Cardiac fibroblast (primary cell): ENCODE measurements at places on chromosomes 6 and 20.
A peak's percentile ranks its signal among the peaks of the same experiment; 100 is the strongest.

DNA sequence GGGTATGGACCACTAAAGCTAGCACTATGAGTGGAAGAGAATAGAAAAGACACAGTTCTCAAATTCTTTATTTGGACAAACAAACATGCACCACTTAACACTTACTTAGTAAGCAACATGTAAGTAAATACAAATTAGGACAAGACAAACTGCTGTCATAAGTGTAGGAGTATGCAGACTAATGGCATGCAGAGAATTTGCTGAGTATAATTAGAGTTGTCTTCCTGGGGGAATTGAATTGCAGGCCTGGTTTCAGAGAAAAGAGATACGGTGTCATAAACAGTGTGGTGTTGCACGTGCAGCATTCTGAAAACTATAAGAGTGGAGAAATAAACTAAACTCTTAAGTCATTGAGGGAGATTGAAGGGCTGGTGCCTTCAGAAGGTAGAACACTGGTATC is 125.2 kb upstream of the EYA4 start:
- DNase-seq: no peak

- peak; percentile 88 for DNase-seq
Observed at GRCh38 chr6:109523478-109523877, 40.5 kb upstream of the ZBTB24 start.

DNA sequence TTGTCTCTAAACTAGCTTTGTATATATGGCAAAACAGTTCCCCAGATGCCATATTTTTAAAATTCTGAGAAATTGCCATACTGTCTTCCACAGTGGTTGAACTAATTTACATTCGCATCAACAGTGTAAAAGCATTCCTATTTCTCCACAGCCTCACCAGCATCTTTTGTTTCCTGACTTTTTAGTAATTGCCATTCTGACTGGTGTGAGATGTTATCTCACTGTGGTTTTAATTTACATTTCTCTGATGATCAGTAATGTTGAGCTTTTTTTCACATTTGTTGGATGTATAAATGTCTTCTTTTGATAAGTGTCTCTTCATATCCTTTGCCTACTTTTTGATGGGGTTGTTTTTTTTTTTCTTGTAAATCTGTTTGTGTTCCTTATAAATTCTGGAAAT is 1222.7 kb upstream of the CITED2 start:
- DNase-seq: no peak

DNA sequence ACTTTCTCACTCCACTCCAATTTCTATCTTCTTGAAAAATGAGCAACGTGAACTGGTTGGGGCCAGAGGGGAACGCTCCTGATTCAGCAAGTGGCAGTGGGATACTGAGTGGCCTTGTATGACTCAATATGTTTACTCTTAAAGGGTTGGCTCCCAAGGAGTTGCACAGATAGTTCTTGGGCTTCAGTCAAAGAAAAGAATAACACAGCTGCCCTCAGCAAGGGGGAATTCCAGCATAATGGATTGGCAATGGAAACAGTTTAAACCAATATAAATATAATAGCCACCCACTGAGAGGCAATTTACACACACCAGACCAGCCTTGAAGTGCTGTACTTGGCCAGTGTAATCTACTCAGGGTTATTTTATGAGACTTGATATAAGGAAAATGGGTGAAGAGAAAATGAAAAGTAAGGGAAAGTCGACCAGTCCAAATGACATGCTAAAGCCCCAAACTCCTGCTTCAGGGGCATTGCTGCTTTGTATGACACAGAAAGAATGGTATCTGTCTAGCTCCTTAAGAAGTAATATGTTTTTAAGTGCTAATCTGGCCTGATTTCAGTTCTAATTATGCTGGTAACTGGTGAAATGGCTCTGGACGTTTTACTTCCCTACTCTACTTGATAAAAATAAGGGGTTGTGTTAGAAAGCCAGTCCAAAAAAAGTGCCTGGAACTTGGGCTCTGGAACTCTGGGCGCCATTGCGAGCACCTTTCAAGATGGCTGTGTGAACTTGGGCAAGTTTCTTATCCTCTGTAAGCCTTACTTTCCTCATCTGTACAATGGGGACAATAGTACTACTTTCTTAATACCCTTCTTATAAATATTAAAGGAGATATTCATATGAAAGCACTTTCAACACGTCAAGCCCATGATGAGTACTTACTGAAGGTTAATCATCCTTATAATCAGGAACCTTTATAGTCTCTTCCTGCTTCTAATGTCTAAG is 712.9 kb upstream of the MAP3K7 start:
- DNase-seq: peak; percentile 4

- no peak for DNase-seq
Observed at GRCh38 chr6:133441491-133441890, 200.3 kb downstream of the EYA4 start.

DNA sequence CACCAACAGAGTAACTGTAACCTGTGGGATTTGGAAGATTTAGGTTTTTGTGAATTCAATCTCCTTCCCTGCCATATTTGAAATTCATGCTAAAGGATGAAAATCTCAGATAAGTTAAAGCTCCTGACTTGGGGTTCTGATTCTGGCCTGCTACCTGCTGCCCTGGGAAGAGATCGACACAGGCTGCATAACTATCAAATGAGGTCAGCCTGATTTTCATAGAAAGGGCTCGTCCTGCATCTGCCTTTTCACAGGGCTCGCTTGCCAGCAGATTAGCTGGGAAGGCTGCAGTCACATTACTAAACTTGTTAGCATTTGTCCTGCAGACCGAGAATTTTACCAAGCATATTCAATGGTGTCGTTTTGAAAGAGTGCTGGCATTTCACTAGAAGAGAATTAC is 14.6 kb downstream of the GCLC start:
- DNase-seq: peak; percentile 12

DNA sequence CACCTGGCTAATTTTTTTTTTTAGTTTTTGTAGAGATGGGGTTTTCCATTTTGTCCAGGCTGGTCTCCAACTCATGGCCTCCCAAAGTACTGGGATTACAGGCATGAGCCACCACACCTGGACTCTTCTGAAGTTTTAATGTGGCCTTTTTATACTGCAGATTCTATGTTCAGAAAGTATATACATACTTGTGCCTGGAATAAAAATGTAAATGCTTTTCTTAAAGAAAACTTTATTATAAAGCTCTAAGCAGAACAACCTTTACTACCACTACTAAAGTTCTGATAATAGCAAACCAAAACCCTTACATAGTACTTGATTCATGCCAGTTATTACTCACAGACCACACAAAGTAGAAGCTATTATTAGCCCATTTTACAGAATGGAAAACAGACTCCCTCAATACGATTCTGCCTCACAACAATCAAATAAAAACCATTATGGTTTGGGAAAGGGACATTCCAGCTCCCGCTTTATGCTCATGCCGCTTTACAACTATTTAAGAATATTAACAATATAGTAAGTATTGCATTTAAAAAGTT is 5.3 kb downstream of the PHIP start:
- DNase-seq: no peak

DNA sequence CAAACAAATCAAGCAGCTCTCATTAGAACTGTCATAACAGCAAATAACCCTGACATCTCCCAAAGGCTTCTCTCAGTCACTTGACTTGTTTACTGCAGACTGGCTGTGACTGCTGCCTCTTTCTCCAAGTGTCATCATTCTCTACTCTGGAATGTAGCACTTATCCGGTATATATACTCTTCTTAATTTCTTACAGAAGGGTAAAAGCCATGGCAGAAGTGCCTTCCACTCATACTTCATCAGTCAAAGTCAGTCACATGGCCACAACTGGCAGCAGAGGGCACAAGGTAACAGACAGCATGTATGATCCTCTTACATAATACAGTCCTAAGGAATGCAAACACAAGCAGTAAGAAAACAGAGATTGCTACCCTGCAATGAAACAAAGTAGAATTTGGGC is 9.3 kb downstream of the NAPB start:
- DNase-seq: peak; percentile 29

DNA sequence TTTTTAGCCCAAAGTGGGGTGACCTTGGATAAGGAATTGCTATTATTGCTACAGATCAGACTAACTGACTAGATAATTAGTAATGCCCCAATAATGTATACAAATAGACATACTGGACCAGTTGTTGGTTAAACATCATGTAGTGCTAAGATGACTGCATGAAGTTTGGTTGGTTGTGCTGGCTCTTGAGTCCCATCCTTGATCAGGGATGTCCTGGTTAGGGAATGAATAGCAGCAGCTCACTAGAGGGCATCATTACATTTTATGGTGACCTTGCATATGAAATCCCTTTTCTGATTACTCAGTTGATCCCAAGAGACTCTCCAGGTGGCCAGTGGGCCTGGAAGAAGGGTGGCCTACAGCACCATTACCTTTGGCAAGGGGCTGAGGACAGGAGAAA is 10.9 kb downstream of the TPBG start:
- peak; percentile 36 for DNase-seq

DNA sequence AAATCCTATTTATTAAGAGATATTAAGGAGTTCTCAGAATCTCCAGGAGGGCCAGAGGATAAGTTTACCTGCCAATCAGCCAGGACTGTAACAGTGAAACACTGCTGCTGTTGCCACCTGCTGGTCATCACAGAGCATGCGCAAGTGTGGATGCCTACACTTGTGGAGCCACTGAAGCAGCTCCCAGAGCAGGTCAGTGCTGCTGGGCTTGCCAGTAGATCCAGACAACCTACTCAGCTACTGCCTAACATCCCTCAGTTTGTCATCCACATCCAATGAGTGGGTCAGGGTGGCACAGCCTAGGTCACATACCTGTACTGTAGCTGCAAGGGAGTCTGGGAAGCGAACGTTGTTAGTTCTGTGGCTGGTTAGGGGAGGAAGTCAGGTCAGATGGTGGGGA is 18.3 kb upstream of the NHSL1 start:
- peak; percentile 69 for DNase-seq

- no peak for DNase-seq
Observed at GRCh38 chr6:100780648-100781047, 100.5 kb downstream of the ASCC3 start.

- DNase-seq: no peak
Observed at GRCh38 chr6:12923644-12924235, 207.2 kb downstream of the PHACTR1 start.
